ENCODE measurements at places on chromosomes 5 and 9.

GRCh38 chr5:73789851-73790281 is 163.9 kb downstream of the ARHGEF28 start:
- DNase-seq = no peak

DNA sequence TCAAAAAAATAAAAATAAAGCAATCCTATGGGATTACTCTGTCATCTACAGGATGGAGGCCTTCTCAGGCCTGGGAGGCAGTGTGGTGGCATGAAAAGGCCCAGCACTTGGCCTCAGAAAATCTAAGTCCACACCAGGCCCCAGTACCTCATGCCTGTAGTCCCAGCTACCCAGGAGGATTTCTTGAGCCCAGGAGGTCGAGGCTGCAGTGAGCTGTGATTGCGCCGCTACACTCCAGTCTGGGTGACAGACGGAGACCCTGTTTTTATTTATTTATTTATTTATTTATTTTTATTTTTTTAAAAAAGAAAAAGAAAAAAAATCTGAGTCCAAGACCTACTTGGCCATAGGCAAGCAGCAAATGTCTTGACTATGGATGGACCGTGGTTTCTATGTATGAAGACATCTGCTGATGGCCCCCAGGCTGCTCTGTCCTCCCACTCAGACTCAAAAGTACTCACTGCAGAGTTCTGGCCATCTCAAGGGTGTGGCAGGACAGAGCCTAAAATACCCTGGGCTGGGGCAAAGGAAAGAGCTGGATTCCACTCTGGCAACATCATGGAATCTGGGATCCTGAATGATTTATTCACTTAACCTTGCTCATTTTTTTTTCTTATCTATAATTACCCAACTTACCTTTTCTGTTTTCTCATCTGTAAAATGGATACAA is 55.0 kb downstream of the ARHGEF37 start:
- DNase-seq = no peak

DNA sequence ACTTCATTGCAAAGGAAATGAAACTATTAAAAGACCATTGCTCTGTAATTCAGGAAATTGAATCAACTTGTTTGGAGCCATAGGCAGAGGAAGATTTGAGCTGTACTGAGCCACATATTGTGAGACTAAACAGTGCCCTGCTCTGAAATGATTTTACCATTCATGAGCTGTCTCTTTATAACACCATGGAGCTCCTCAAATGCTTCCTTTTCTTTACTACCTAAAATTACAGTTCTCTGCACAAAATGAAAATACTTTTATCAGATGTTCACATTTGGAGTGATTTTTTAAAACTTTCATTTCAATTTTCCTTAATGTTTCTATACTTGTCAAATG is 97.9 kb downstream of the NLN start:
- no peak for DNase-seq

DNA sequence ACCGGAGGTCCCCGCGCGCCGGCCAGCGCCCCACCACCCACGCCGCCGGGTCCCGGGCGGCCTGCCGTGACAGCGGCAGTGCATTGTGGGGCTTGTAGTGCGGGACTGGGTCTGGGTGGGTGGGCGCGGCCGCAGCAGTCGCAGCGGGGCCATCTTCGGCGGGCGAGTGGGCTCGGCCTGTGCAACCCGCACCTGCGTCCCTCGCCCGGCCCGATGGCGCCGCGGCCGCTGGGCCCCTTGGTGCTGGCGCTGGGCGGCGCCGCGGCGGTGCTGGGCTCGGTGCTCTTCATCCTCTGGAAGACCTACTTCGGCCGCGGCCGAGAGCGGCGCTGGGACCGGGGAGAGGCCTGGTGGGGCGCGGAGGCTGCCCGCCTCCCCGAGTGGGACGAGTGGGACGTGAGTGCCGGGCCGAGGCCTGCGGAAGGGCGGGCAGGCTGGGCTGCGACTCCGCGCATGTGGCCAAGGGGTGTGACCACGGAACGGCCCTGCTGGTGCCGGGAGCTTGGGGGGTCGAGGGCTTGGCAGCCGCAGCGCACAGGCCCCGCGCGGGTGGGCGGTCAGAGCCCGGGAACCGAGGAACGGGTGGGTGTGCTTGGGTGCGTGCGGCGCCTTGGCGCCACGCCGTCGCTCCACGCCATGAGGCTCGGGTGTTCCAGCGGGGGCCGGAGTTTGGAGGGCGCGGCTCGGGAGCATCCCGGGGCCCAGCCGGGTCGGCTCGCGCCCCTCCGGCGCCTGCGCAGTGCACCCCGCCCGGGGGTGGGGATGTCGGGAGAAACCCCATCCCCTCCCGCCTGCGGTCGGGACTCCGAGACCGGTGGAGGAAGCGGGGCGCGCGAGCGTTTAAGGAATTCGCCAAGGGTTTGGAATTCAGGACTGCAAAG is at the start of gene ARL10:
ARL10 (plus strand) TSS at position 137 of the 881 bp plus-strand sequence; CDS start at position 214, 77 bp downstream.
- peak; percentile 27 for DNase-seq

GRCh38 chr5:157520911-157521703 is 54.5 kb downstream of the ADAM19 start:
- DNase-seq = no peak

DNA sequence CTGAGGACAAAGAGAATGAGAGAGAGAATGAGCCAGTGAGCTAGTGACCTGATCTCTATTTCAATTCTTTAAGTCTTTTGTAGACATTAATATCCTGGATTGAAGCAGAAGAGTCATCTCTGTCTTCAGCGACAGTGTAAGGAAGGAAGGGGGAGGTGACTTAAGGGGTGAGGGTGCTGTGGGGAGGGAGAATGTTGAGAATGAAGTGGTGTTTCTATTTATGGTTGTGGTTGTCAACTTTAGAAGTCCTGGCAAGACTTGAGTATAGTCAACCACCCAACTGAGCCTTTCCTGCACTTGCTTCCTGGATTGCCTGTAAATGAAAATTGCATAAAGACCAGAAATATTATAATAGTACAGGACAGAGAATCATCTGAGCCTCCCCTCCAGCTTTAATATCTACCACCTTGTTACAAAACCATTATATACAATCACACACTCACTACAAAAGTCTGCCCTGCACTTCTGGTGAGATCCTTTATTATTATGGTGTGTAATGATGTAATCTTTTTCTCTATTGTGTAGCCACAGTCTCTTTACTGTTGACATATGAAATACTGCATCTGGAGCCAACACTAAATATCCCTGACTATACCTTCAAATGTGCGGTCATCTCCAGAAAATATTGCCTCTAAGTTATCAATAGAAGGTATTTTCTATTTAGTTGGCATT is 91.7 kb downstream of the NTRK2 start:
- no peak for DNase-seq

GRCh38 chr5:114658194-114658593 is 296.3 kb downstream of the KCNN2 start:
- no peak for DNase-seq

DNA sequence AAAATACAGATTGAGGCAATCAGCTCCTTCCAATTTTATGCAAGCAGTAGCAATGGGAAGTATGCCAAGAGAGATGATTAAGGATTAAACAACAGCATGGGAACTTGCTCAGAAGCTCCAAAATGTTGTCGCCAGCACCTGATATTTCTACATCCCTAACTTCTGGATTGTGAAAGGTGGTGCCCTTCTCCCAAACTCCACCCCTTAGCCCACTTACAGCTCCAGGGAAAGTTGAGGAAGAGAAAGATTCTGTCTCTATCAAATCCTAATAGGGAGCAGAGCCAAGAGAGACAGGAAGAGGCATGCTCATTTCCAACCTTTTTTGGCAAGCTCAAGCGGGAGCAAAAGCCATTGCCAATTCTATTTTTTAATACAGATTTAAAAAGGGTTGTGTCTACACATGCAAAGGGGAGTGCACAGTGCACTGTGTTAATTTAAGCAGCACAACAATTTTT is 92.4 kb upstream of the NR3C1 start:
- DNase-seq = no peak

GRCh38 chr9:100575765-100576386 is 2.0 kb upstream of the CAVIN4 start:
- DNase-seq = no peak

DNA sequence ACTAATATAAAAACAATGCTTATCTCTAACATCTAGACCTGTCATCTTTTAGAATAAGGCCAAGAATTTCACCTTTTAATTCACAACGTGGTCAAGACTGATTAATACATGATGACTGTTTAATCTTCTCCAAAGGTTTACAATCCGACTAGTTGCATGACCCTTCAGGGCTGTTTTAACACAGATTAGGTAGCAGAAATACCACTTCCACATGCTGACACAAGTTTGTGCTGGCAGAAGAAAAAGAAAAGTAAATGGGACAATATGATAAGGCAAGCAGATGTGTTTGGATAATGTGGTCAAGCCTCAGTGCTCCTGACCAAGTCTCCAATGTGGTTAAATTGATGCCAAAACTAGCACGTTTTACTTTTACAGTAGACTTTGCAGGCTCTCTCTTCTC is 31.1 kb downstream of the SEMA6A start:
- no peak for DNase-seq

- no peak for DNase-seq
These were observed 161.3 kb upstream of the OTULINL start for GRCh38 chr5:14420101-14420811.

DNA sequence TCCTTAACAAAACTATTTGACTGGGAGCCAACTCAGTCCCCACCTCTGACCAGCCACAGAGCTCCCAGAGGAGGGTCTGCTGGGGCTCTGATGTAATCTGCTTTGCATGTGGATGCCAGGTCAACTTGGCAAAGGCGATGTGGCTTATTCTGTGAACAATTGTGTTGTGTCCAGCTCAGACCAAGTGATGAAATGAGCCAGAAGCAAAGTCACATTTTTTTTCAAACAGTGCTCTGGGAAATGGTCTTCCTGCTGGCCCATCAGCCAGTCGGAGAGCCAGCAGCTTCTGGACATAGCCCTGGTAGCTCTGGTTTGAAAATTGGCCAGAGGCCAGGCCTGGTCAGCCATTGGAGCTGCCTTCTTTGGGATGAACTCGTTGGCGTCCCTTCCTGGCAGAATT is 86.5 kb downstream of the ANGPTL2 start:
- no peak for DNase-seq

GRCh38 chr9:105414947-105415661 is 32.7 kb upstream of the FSD1L start:
- peak; percentile 44 for DNase-seq

DNA sequence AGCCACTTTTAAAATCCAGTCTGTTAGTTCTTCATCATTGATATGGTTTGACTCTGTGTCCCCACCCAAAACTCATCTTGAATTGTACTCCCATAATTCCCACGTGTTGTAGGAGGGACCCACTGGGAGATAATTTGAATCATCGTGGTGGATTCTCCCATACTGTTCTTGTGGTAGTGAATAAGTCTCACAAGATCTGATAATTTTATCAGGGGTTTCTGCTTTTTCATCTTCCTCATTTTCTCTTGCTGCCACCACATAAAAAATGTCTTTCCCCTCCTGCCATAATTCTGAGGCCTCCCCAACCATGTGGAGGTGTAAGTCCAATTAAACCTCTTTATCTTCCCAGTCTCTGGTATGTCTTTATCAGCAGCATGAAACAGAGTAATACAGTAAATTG is 26.9 kb upstream of the SH3TC2 start:
- no peak for DNase-seq

DNA sequence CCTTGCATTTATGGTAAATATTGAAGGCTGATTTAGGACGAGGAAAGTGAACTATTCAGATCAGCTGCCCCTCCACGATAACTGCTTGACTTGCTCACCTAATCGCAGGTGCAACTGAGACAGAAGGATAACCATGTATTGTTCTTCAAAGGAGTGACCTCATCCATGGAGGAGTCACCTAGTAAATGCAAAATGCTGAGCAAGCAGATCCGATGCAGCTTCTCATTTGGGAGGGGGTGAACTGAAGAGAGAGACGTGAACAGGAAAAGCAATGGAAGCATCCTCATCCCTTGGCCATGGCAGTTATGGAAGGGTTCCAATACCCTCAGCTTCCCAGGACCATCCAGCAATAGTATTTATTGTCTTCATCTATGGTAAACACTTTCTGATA is 47.5 kb downstream of the RASGRF2 start:
- DNase-seq = no peak

DNA sequence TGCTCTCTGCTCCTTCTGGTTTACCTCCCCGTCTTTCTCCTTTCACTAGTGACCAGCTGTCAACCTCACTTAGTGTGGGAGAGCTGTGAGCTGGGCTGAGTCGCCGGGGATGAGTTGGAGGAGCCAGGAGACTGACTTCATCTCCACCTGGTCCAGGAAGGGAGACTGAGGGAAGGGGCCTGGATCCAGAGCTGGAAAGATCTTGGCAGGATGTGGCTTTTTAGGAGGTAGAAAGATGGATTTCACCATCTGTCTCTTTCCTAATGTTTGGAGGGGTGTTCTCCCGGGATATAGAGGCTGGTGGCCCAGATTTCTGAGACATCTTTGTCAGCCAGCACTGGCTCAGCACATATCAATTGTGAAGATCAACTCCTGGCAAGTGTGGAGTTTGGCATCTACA is 37.1 kb upstream of the TNC start:
- no peak for DNase-seq

DNA sequence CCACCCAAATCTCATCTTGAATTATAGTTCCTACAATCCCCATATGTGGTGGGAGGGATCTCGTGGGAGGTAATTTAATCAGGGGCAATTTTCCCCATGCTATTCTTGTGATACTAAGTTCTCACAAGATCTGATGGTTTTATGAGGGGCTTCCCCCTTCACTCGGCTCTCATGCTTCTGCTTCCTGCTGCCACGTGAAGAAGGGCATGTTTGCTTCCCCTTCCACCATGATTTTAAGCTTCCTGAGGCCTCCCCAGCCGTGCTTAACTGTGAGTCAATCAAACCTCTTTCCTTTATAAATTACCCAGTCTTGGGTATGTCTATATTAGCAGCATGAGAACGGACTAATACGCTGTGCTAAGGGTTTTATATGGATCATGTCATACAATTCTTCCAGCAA is 72.3 kb downstream of the TLE4 start:
- no peak for DNase-seq

DNA sequence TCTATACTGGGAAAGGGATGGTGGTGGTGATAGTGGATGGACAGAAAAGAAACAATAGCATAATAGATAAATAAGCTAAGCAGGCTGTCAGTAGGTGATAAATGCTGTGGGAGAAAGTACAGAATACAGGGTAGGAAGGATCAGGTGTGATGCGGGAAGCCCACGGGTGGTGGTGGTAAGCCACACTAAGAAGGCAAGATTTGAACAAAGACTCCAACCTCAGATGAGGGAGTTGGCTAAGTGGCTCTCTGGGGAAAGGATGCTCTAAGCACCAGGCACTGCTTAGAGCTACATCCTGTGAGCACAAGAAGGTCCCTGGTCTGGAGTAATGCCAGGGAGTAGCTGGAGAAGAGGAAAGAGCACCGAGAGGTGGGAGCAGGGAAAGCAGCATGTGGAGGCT is 151.6 kb upstream of the KLF9 start:
- no peak for DNase-seq

- DNase-seq = no peak
These were observed 18.0 kb upstream of the JADE2 start for GRCh38 chr5:134507452-134507851.

- no peak for DNase-seq
These were observed 199.1 kb downstream of the MTRR start for GRCh38 chr5:8068078-8068477.
